Bone marrow (tissue), 2 donors: ENCODE measurements at places on chromosomes 13 and 19.

- no peak for DNase-seq
Measured at GRCh38 chr13:112179421-112179820, 112.5 kb downstream of the SOX1 start.

- DNase-seq, result no peak
Measured at GRCh38 chr19:9981406-9982260, 28.7 kb downstream of the COL5A3 start.

DNA sequence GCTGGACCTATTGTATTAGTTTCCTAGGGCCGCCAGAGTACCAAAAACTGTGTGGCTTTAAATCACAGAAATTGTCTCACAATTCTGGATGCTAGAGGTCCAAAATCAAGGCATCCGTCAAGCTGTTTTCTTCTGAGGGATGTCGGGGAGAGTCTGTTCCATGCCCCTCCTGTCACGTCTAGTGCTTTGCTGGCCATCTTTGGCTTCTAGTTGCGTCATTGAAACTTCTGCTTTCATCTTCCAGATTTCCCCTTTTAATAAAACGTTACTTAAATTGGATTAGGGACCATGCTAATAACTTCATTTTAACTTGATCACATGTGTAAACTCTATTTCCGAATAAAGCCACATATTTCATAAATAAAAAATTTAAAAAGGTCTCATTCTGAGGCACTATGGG, 47.5 kb downstream of the TRPM4 start:
- DNase-seq, result no peak

GRCh38 chr13:41988244-41988643, 27.3 kb upstream of the VWA8 start:
- DNase-seq, result no peak

DNA sequence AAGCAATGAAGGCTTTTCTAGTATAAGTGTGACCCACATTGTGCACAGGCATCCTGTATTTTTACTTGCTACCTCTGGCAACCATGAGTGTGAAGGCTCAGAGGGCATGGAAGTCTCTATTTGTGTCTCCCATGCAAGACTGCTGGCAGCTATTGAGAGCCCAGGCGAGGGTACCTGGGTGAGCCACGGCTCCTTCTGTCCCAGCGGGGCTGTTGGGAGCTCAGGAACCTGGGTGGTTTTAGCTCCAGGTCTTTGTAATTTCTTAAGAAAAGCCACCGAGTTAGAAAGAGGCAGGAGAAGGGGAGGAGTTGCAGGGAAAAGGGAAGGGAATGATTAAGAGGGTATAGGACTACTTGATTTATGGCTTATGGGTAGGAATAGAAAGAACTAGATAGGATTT, 190.4 kb upstream of the SOX1 start:
- no peak for DNase-seq

DNA sequence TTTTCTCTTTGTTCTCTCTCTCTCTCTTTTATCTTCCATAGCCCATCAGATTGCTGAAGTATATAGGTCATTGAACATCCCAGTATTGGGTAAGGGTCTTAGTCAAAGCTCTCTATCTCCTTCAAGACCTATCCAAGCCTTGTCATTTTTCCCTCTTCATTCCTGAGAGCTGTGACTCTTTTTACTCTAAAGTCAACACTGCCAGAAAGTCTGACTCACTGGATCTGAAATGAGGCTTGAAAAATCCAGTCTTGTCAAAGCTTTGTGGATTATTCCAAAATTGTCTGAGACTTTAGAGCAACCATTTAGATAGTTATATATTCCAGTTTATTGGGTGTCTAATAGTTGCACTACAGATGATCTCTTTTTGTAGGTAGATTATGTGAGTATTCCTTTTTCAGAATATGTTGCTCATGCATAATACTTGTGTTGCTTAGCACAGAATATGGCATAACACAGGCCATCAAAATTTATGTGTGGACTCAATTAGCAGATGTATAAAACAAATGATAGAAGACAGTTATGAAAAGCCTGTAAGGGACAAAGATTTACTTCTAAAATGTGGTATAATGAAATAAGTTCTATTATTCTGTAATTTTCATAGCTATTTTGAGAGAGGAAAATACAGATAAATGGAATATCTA, 389.3 kb upstream of the PCDH9 start:
- no peak for DNase-seq

GRCh38 chr13:109131698-109132257, 502.4 kb downstream of the MYO16 start:
- DNase-seq, result no peak

DNA sequence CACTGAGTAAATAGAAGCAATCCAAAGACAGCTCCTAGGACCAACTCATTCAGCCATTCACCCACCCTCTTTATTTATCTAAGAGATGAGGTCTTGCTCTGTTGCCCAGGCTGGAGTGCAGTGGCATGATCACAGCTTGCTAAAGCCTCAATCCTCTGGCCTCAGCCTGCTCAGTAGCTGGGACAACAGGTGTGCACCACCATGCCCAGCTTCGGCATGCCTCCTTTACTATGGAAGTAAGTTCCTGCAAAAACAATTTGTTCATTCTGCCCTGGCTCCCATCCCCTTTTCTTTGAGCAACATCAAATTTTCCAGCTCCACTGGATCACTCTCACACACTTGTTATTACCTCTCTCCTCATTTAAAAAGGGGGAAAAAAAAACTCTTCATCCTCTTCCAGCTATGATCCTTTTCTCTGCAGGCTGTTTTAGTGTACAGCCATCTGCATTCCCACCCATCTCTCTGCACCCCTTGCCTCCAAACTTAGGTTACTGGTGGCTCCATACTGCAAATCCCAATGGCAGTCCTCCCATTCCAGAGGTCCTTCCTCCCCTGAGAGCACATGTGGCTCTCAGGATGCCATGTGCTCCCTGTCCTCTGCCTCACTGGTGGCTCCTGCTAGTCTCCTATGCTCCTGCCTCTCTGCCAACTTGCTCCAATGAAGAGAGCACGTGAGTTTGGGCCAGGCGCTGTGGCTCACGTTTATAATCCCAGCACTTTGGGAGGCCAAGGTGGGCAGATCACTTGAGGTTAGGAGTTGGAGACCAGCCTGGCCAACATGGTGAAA, 2.2 kb downstream of the ELOF1 start:
- DNase-seq, result no peak
